Trophoblast cell (in vitro differentiated cells and primary cell): ENCODE measurements at places on chromosomes 6 and 20.

DNA sequence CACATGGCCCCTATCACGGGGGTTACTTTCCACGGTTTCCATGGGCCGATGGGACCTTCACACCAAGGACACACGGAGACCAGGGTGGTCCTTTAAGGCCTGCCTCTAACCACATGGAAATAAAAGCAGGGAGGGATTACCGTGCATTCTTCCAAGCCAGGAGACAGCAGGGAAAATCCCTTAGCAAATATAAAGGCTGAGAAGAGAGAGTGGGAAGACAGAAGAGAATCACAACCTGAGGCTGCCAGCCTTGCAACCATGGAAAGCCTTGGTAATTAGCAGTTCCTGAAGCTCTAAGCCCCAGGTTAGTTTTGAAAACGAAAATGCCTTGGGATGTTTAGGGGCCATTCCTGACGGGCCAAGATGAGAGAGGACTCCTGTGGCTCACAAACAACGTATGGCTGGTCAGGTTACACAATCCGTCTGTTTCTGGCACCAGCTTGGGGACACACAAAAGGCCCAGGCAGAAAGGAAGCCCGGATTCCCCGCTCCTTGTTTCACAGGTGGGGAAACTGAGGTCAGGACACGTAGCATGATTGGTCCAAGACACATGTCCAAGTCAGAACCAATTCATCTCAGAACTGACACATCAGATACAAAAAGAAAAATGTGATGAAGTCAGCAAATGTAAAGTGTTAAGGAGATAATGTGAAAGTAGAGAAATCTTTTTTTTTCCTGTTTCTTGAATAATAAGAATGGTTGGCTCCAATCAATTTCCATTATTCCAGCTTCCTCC lies 2.8 kb downstream of the PREX1 start:
- DNase-seq: peak; percentile 20

DNA sequence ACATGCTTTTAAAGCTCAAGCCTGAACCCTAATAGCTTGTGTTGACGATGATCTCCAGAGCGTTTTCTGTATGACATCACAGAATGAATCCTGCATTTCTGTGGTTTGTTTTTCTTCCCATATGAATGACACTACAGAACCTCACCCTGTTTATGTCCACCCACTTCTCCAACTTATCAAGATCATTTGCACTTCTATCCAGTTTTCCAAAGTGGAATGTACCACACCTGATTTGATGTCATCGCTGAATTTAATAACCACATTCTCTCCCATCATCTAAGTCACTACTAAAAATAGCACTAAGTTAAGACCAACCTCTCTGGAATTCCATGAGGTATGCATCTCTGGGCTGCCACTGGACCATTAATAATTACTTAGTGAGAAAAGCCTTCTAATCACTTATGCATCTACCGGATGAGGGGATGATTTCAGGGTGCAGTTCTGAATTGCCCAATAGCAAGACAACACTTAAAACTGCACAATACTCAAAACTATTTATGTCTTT lies 33.3 kb upstream of the CITED2 start:
- peak; percentile 63 for DNase-seq

- DNase-seq: no peak
Observed at GRCh38 chr20:34389954-34390555, 27.0 kb downstream of the ITCH start.

DNA sequence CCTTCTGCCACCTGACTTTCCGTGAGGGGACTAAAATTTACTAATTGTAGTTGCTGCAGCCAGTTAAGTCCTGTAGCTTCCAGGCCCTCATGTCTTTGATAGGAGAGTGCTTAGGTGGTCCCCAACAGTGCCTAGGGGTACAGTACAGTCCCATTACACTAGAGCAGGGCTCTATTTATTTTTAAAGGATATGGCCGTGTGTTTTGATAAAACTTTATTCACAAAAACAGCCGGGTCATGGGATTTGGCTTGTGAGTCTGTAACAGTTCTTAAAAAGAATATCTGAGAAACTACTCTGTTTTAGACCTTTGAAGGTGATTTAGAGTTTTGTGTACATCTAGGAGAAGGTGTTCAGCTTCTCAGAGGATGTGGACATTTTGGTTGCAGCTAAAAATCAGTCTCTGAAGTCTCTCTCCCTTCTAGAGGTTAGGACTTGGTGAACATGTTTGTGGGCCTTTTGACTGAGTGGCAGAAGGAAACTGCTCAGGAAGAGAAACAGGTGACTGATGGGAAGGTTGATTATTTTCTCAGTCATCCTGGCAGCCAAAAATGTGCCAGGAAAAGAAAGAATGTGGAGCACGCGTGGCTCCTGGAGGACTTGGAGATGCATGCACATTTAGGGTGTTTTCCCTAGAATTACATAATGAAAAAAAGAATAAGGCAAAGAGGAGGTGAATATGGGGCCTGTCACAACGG lies 57.4 kb downstream of the VAPB start:
- no peak for DNase-seq

DNA sequence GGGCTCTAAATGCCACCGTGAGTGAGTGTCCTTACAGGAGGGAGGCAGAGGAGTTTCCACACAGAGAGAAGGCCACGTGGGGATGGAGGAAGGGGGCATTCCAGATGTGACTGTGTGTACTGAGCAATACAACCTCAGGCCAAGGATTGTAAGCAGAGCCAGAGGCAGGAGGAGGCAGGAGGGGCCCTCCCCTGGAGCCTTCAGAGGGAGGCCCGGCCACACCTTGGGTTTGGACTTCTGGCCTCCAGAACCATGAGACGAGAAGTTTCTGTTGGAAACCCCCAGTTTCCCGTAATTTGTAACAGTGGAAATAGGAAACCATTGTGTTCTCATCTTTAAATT lies 9.3 kb upstream of the KIF25 start:
- DNase-seq: no peak

GRCh38 chr6:130748041-130748440 lies 79.2 kb upstream of the SMLR1 start:
- DNase-seq: no peak

DNA sequence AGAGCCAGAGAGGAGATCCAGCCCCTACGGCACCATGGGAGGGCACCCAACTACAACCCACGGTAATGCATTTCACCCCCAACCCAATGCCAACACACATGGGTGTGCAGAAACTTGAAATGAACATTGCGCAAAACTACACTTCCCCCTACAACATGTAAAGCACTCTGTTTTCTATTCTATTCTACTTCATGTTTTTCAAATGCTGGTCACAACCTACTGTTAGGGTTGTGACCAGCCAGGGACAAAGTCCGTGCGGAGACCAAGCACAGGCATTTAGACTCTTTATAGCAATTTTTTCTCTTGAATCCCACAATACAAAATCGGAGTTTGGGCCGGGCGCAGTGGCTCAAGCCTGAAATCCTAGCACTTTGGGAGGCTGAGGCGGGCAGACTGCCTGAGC lies 90.6 kb downstream of the MRPL14 start:
- DNase-seq: no peak

DNA sequence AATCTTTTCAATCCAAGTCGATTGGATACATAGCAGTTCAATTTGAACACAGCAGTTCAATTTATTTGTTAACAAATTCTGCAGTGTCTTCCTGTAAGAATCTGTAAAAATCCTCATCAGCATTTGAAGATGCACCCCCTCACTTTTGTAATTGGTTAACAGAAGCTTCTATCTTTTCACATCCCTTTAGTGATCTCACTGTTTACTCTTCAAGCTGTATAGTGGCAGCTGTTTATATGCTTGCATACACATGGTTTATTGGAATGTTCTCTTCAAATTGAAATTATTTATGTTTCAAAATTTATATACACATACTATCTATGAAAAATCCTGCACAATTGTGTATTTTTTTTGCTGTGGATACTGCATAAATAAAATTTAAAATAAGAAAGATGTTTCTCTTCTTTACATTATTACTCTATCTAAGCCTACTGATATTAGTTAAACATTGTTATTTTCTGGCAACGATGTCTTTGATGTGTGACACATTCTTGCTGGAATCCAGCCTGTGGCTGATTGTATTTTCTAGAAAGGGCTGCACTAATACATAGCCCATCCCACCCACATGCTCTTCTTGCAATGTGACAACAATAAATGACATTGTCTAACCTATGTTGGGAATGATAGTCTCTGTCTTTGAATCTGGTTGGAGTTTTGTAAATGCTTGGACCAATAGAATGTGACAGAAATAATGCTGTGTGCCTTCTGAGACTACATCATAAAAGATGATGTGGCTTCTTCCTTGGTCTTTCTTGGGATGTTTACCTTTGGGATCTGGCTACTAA lies 573.0 kb downstream of the CD109 start:
- no peak for DNase-seq

- DNase-seq: no peak
Observed at GRCh38 chr6:165962366-165962765, 205.3 kb downstream of the TBXT start.

DNA sequence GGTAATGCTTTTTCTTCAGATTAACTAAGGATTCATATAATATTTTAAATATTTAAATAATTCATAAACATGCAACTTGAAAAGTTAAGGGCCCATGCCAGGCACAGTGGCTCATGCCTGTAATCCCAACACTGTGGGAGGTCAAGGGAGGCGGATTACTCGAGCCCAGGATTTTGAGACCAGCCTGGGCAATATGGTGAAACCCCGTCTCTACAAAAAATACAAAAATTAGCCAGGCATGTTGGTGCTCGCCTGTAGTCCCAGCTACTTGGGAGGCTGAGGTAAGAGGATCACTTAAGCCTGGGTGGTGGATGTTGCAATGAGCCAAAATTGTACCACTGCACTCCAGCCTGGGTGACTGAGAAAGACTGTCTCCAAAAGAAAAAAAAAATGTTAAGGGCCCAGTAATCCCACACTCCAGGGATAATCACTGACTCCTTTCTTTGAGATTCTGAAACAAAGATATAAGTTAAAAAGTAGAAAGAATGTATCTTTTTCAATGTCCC lies 7.9 kb upstream of the RIN2 start:
- DNase-seq: no peak

DNA sequence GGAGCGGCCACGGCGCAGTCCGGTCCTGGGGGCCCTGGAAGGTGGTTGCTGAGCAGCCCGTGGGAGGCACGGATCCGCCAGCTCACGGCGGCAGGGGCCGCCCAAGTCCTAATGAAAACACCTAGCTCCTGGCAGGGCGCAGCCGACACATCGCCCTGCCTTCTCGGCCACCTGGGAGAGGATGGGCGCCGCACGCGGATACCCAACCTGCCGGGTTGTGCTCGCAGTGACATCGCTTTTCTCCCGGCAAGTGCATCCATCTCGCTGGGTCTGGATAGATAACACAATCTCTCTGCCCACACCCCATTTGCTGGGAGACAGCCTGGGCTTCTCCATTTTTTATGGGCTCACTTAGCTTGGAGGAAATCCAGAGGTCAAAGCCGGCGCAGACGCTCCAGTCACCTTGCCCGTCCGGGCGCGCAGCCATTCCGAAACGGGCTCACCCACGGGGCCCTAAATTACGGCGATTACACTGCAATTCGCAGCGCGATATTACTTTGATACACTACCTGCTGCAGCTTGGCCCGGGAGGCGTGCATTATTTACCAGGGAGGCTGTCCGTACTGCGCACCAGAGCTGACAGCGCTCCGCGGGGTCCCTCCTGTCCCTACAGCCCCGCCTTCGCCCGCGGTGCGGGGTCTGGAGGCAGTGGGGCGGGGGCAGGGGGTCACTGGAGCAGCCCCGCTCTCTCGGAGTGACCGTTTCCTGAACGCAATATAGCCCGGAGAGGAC lies 36.2 kb upstream of the CCDC167 start:
- DNase-seq: no peak

GRCh38 chr20:63573647-63574131 lies 350 bp downstream of the HELZ2 start:
- DNase-seq: peak; percentile 14

GRCh38 chr6:96878143-96878542 lies 19.5 kb downstream of the NDUFAF4 start:
- DNase-seq: no peak

DNA sequence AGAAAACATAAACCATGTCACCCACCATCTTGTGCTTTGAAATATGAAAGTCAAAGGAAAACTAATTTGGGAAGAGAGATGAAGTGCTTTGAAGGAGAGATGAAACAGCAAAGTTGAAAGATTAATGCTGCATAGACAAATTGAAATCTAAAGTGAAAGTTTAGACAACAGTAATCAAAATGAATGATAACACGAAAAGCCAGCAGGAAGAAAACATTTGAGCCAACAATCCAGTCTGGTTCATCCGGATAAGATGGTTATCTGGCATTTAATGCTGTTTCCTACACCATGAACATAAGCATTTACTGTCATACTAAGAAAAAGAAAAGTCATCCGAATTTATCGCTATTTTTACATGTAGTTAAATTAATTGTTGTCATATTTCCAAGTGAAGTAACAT lies 595 bp downstream of the HAO1 start:
- no peak for DNase-seq

DNA sequence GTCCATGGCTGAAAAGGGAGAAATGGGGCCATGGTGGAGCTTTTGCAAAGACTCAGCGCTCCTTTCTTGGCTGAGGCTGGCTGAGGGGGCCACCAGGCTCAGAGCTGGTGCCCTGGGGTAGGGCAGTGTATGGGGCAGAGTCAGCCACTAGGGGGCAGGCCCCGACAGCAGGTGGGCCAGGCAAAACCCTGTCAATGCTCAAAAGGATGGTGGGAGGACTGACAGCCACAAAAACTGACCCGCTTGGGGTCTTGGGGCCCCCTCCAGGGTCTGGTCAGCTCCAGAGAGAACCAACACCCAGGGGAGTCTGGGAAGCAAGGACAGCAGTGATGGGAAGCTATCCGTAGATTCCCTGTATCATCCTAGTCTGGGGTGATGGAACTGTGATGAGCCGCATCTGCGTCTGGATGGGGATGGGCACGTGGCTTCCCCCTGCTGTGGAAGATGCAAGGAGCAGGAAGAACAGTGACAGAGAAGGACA lies 306.9 kb downstream of the DHX35 start:
- no peak for DNase-seq

GRCh38 chr6:42158011-42158410 lies 15.2 kb upstream of the GUCA1A start:
- no peak for DNase-seq

DNA sequence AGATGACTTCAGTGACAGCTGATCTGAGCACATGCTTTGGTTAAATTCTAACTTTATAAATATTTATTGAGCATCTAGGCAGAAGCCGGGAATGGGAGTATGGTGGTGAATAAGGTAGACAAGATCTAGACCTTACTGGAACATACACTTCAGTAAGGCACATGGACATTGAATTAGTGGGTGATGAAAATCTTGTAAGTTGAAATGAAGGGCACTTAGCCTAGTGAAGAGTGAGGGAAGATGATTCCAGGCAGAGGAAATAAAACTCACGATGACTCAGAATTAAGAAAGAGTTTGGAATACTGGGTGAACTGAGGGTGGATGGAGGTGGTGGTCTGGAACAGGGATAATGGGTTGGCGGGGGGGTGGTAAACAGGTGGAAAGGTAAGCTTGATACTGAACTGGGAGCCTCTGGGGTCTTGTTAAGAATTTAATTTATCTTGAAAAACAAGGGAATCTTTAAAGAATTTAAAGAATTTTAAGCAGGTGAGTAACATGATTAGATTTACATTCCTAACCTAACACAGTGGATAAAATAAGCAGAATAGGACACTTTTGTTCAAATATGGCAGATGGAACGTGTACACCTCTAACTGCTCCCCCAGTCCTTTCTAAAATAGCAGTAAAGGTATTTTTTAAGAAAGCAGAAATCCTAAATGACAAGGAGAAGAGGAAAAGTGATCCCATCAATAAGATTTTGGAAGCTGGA lies 75.2 kb upstream of the ARHGAP18 start:
- DNase-seq: no peak

- no peak for DNase-seq
Observed at GRCh38 chr6:49799090-49799489, 12.0 kb upstream of the PGK2 start.

GRCh38 chr20:25686081-25687067 lies 10.3 kb downstream of the ZNF337 start:
- no peak for DNase-seq
